ENCODE measurements at places on chromosomes 5 and 9.

GRCh38 chr9:87516222-87516925 lies 18.7 kb downstream of the DAPK1 start:
- DNase-seq: no peak

DNA sequence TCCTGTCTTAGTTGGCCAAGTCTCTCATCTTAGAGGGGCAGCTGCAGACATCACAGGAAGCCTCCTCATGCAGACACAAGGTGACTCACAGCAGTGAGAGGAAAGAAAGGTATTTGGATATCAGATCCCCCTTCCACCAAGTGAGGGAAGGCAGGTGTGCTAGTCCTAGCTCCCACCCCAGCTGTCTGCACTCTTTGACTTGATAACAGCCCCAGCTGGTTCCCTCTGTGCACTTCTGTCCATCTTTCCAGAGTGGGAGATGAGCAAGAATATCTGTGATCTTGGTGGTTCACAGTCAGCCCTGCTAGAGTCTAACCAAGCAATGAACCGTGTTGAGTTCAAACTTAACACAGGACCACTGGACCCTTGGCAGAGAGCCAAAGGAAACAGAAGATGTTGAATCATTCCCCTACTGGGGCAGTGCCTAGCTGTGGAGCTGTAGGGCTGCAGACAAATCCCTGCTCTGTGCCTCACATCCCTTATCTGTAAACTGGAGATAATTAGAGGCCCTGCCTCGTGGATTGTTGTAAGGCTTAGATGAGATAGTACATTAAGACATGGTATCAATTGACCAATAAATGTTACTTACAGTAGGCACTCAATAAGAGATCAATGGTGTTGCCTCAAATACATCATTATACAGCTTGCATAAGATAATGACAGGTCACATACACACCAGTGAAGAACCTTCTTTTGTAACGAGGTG lies 39.1 kb downstream of the SH3RF2 start:
- no peak for DNase-seq

- no peak for DNase-seq
These were observed 74.6 kb downstream of the GOLPH3 start for GRCh38 chr5:32099486-32100035.

DNA sequence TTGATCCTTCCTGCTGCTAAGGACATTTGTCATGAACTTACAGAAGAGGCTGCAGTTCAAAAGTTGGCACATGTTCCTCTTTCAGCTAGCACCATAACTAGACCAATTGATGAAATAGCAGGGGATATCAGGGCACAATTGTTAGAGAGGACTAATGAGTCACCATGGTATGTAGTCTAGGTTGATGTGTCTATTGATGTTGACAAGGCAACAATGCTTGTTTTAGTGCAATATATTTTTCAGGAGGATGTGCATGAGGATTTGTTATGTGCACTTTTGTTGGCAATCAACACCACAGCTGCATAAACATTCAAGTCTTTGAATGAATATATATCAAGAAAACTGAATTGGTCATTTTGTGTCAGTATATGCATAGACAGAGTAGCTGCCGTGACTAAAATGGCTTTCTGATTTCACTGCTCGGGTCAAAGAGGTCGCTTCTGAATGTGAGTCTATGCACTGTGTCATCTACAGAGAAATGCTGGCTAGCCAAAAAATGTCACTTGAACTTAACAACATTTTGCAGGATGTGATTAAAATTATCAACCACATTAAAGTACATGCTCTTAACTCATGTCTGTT lies 68.0 kb downstream of the FGF10 start:
- no peak for DNase-seq

GRCh38 chr9:86353655-86354010 lies 577 bp downstream of the TUT7 start:
- no peak for DNase-seq

DNA sequence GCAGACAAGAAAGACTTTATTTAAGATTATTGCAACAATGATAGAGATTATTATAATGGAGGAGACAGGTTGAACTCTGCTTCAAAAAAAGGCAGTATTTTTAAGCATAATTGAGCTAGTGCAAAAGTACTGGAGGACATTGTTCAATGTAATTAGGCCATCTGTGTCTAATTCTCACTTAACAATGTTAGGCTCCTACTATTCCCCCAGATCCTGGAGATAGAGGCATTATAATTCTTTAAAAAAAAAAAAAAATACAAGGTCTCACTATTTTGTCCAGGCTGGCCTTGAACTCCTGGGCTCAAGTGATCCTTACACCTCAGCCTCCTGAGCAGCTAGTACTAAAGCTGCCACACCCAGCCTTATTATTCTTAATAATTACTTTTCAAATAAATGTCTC lies 193.4 kb upstream of the NUDT12 start:
- DNase-seq: no peak

Measured in T-helper 17 cell (primary cell).